Hematopoietic multipotent progenitor cell treated with erythropoietin and hydrocortisone succinate and interleukin-3 and kit ligand, for 6 days (in vitro differentiated cells): ENCODE measurements at places on chromosomes 5 and 9.
A peak's percentile ranks its signal among the peaks of the same experiment; 100 is the strongest.

DNA sequence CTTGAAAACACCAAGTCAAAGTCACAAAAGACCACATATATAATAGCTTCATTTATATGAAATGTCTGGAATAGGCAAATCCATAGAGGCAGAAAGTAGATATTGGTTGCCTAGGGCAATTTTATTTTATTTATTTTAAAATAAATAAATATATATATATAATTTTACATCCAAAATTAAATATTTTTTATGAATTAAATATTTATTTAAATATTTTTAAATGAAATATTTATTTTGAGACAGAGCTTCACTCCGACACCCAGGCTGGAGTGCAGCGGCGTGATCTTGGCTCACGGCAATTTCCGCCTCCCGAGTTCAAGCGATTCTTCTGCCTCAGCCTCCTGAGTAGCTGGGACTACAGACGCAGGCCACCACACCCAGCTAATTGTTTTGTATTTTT is 58.9 kb upstream of the ATG10 start:
- no peak for DNase-seq

GRCh38 chr9:104890433-104890770 is 37.6 kb downstream of the ABCA1 start:
- DNase-seq, result no peak

DNA sequence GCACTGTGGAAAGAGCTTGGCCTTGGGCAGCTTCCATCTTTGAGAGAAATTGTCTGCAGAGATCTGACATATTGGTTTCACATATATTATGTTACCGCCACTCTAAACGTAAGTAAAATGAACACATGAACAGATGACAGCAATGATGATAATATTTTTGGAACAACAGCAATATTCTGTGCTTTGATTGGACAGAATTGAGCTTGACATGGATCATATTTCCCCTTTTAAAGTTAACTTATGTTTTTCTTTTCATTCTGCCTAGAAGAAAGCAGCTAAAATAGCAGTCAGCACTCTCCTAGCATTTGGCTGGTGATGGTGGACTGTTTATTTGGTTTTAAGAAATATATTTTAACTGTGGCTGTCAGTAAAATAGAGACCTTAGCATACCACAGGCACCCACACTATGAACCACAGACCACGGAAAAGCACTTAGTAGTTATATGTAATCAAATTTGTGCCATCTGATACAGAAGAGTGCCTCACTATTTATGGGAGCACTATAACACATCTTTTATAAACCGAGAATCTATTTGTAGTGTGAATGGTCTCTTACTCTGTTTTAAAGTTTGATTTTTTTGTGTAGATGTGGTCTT is 1.8 kb upstream of the CFAP95 start:
- DNase-seq, result no peak

GRCh38 chr9:132474253-132474652 is 64.2 kb downstream of the CFAP77 start:
- DNase-seq, result no peak

- no peak for DNase-seq
Measured at GRCh38 chr9:105168870-105169319, 75.6 kb upstream of the SLC44A1 start.

DNA sequence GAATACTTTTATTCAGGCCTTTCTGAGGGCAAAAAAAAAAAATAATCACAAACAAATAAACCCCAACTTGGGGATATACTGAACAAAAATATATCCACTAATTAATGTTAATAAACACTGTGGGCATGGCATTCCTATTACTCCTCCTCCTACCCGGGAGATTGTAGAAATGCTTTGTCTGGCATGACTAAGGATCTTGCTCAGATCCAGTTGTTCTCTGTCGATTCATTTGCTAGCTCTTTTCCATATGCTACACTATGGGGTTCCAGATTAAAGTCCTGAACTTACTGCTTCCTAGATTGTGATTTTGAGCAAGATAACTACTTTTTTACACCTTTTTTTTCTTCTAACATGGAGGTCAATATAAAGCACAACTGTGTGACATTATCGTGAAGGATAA is 102.2 kb upstream of the PRR16 start:
- DNase-seq, result no peak

DNA sequence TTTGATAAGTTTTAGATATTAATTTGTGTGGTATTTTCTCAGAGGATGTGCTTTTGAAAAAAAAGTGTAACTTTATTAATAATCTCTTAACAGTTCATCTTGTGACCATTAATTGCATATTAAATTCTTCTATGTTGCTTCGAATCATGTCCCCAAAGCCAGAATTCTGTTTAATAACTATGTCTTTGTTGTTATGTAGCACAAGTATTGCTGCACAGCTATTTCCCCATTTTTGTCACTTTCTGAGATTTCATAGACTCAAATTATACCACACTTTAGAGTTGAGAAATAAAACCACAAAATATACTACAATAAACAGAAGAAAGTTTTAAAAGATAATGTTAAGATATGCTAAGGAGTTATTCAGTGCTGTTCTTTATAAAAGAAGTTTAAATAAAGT is 2.8 kb downstream of the MEF2C start:
- DNase-seq, result peak; percentile 37

DNA sequence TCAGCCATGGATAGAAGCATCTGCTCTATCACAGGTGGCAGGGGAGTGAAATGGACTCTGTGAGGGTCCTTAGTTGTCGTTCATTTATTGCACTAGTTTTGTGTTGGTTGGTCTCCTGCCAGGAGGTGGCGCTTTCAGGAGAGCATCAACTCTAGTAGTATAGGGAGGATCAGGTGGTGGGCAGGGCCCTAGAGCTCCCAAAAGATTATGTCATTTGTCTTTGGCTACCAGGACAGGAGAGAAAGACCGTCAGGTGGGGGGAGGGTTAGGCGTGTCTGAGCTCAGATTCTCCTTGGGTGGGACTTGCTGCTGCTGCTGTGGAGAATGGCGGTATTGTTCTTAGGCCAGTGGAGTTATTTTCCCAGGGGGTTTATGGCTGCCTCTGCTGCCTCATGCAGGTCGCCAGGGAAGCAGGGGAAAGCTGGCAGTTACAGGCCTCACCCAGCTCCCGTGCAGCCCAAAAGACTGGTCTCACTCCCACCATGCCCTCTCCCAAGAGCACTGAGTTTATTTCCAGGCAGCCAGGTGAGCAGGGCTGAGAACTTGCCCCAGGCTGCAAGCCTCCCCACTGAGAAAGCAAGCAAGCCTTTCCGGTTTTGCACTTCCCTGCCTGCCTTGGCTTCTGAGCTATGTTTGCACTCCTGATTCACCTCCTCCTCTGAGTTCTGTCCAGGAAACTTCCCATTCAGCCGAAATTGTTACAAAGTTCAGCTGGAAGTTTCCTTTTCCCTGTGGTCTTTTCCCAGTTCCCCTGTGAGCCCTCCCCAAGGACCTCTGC is 317.3 kb downstream of the TAF11L14 start:
- peak; percentile 2 for DNase-seq

DNA sequence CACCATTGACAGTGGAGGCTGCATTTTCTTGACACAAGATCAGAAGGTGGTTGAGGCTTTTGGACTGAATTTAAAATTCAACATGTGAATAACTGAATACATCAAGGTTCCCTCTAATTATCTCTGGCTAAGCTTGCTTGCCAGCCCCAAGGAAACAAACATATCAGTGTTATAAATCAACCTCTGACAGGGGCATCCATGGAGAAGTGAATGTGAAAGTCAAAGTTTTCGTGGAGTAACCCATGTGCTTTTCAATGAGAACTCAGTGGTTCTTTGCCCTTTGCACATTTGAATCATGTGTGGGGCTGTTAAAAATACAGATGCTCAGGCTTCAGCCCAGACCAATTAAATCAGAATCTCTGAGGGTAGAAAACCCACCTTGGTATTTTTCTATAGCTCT is 128.9 kb downstream of the LRRC70 start:
- no peak for DNase-seq

GRCh38 chr9:21579247-21579671 is 97.1 kb upstream of the IFNE start:
- no peak for DNase-seq

GRCh38 chr5:75639535-75640311 is 28.5 kb downstream of the ANKDD1B start:
- DNase-seq, result no peak

DNA sequence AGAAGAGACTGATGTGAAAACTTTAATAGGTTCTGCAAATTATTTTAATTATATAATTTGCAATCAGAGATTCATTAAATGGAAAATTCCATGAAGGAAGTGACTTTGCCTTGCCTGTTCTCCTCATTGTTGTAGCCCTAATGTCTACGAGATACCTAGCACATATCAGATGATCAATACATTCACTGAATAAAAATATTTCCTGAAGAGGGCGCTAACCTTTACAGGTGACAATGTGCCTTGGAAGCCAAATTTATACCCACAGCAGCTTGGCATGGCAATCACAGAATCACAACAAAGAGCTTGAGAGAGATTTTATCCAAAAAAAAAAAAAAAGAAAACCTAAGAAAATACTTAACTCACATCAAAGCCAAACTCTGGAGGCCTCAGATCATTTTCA is 17.4 kb downstream of the HAUS6 start:
- peak; percentile 76 for DNase-seq

DNA sequence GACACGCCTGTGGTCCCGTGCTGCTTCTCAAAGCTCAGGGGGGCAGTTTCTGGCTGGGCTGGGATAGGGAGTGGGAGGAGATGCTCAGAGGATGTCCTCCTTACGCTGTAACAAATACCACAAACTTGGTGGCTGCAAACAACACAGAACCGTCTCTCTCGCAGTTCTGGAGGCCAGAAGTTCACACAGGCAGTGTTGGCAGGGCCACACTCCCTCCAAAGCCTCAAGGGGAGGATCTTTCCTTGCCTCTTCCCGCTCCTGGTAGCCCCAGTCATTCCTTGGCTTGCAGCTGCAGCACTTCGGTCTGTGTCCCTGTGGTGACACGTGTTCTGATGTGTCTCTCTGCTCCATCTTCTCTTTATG is 10.4 kb upstream of the ORM1 start:
- DNase-seq, result no peak
